ENCODE measurements at places on chromosomes 11 and 22.
A peak's percentile ranks its signal among the peaks of the same experiment; 100 is the strongest.

GRCh38 chr11:76856571-76856970 lies 4.1 kb upstream of the ACER3 start:
- H3K27ac ChIP-seq = no peak overlapping the region
- no peaks in the 10 kb centered on the region for H3K36me3 ChIP-seq
- peaks cover 2% of the 10 kb centered on the region for H3K4me1 ChIP-seq
- no peak overlapping the region for H3K4me3 ChIP-seq
- no peaks in the 10 kb centered on the region for H3K27me3 ChIP-seq

DNA sequence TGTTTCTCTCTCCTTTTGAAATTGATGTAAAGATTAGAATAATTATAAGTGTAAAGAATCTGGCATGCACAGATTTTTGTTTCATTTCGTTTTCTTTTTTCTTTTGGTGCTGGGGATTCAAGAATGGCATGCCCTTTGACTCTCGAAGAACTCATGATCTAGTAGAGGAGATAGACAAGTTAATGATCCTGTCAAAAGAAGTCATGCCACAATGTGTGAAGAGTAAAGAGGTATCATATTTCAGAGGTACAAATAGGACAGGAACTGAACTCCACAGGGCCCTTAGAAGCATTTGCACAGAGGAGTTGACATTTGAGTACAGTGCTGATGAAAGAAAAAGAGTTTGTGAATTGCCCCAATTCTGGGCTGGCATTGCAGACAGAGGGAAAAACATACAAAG lies 708.0 kb upstream of the ARHGAP42 start:
- no peaks in the 10 kb centered on the region for H3K27me3 ChIP-seq
- no peak for DNase-seq
- H3K4me3 ChIP-seq = no peak overlapping the region
- no peaks in the 10 kb centered on the region for H3K4me1 ChIP-seq
- H3K36me3 ChIP-seq = no peaks in the 10 kb centered on the region

GRCh38 chr11:134761386-134761785 lies 349.3 kb upstream of the B3GAT1 start:
- H3K4me1 ChIP-seq = 0 out of 2 replicates have a peak, but pooled peaks cover 2% of the 10 kb centered on the region
- H3K27ac ChIP-seq = no peak overlapping the region
- no peak for DNase-seq
- H3K36me3 ChIP-seq = no peaks in the 10 kb centered on the region

- no peak for DNase-seq
- H3K27ac ChIP-seq = no peak overlapping the region
- H3K4me3 ChIP-seq = no peak overlapping the region
- H3K36me3 ChIP-seq = no peaks in the 10 kb centered on the region
Measured at GRCh38 chr11:70159627-70160570, 43.2 kb upstream of the FADD start.

GRCh38 chr22:36546932-36547331 lies 18.0 kb upstream of the EIF3D start:
- H3K36me3 ChIP-seq = no peaks in the 10 kb centered on the region
- H3K27me3 ChIP-seq = no peaks in the 10 kb centered on the region
- H3K4me3 ChIP-seq = no peak overlapping the region
- DNase-seq = no peak
- H3K27ac ChIP-seq = no peak overlapping the region

DNA sequence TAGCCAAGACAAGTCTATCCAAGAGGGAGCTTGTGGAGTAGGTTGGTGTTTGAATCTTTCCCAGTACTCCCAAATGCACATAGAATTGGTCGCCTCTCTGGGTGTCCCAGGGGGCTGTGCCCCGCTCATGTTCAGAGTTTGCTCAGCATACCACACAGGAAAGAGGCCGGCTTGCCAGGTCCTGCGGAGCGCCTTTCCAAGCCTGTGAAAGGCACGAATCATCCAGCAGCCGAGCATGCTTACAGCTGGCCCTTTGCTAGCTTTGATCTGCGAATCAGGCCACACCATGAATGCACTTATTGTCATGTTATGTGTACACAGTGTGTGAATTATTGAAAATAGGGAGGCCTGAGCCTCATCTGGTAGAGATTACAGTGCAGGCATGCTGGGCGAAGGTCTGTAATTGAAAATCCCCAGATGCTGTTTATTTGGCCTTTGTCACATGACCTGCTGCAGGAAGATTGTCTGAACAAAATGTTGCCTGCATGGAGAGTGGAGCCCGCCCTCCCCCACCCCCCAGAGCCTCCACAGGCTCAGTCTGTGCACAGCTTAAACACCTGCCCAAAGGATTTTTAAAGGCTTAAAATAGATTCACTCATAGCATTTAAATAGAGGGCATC lies 163.3 kb upstream of the RASSF10 start:
- no peaks in the 10 kb centered on the region for H3K36me3 ChIP-seq
- no peak overlapping the region for H3K4me3 ChIP-seq
- H3K4me1 ChIP-seq = peaks cover 19% of the 10 kb centered on the region
- 0 out of 2 replicates have a peak overlapping the region, but pooled peaks have one; percentile 11 for H3K27ac ChIP-seq

GRCh38 chr22:25282346-25282670 lies 62.9 kb downstream of the CRYBB2 start:
- DNase-seq = no peak
- H3K36me3 ChIP-seq = no peaks in the 10 kb centered on the region
- no peak overlapping the region for H3K27ac ChIP-seq
- H3K4me3 ChIP-seq = peak overlapping the region; percentile 76
- H3K27me3 ChIP-seq = peaks cover 14% of the 10 kb centered on the region

- no peaks in the 10 kb centered on the region for H3K36me3 ChIP-seq
- H3K27me3 ChIP-seq = no peaks in the 10 kb centered on the region
- DNase-seq = no peak
- no peaks in the 10 kb centered on the region for H3K4me1 ChIP-seq
Measured at GRCh38 chr11:110896358-110896757, 184.1 kb upstream of the ARHGAP20 start.

DNA sequence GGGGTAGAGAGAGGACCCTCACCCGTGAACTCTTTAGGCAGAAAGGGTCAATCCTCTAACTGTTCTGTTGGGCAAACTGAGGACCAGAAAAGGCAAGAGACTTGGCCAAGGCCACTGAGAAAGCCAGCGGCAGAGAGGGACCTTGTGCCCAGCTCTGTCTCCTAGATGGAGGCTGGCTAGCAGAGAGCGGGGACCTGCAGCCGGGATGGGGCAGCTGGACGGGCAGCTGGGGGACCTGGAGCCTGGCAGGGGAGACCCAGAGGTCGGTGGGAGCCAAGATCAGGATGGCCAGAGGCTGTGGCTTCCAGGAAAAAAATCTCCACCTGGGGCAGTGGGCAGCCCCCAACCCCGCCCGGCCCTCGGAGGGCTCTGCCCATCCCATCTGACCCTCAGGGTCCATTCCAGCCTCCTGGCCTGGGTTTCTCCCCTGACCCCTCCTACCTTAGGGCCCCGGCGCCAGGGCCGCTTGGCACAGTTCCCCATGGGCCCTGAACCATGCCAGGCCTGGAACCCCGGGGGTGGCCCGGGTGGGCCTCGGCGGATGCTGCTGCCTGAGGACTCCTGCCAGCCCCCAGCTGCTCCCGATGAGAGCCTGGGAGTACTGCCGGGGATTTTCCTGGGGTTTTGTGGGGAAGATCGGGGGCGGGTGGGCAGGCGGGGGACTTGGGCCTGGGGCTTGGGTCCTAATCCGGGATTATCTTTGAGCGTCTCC lies at the start of gene CABP2:
TSS of gene CABP2 (minus strand) at position 603 of the 712 bp plus-strand sequence. CDS start at position 483, 120 bp downstream.
- H3K27me3 ChIP-seq = no peaks in the 10 kb centered on the region
- no peak within 1 kb of the TSS for H3K4me3 ChIP-seq
- no peaks in the 10 kb centered on the region for H3K36me3 ChIP-seq
- no peak for DNase-seq

DNA sequence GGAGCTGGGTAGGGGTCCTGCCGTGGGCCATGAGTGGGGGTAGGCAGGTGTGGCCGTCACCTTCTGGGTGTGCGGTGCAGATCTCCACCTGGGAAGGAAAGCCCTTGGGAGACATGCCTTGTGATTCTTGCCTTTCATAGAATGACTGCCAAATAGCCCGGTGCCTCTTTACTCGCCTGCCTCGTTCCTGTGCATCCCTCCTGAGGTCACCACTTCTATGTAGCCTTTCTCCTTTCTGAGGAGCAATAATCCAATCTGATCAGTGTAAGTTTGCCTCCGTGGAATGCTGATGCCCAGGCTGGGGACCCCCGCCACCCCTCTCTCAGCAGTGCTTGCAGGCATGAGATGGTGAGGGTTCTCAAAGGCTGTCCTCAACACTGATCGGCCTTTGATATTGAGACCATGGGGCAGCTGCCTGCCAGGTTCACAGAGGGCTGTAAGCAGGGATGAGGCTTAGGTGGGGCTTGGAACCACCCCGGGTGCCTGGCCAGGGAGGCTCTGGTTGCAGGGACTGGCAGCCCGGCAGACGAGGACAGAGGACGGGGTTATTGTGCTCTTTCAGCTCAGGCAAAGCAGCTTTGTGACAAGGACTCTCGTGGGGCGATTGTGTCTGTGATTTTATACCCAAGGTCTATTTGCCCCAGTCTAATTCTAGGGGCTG lies 86.1 kb upstream of the WNT7B start:
- 0 out of 2 replicates have a peak, but pooled peaks cover 3% of the 10 kb centered on the region for H3K4me1 ChIP-seq
- H3K36me3 ChIP-seq = no peaks in the 10 kb centered on the region
- no peak overlapping the region for H3K27ac ChIP-seq
- DNase-seq = no peak

GRCh38 chr11:69604055-69604454 lies 36.9 kb upstream of the CCND1 start:
- H3K27me3 ChIP-seq = no peaks in the 10 kb centered on the region
- H3K4me3 ChIP-seq = no peak overlapping the region

DNA sequence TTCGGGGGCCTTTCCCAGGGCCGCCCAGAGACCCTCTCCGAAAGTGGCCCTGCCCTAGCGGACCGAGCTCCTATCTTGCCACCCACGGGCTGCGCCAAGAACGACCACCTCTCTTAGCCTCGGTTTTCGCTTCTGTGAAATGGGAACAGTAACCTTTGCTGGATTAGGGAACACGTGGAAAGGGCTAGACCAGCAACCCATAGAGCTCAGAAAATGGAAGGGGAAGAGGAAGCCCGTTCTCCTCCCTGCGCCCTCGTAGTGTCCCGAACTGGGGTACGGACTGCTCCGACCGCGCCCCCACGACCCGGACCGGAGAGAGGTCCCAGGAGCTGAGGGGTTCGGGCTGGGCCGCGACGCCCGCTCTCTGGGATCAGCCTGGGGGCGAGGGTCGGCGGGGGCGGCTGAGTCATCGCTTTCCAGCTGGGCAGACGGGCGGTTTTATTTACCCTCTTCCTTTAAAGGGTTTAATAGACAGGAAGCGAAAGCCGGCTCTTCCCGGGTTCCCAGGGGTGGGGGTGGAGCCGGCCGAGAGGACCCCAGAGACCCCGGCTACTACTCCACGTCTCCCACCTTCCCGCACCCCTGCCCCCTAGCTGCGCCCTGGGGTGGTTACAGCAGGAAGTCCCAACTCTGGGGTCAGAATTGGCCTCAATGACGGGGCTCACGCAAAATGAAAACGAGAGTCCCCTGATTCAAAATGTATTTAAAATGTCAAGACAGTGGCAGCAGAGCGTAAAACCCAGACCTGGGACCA lies 907 bp upstream of the PHLDA2 start:
- H3K36me3 ChIP-seq = no peaks in the 10 kb centered on the region
- no peaks in the 10 kb centered on the region for H3K4me1 ChIP-seq
- peak overlapping the region; percentile 26 for H3K4me3 ChIP-seq
- no peak for DNase-seq

DNA sequence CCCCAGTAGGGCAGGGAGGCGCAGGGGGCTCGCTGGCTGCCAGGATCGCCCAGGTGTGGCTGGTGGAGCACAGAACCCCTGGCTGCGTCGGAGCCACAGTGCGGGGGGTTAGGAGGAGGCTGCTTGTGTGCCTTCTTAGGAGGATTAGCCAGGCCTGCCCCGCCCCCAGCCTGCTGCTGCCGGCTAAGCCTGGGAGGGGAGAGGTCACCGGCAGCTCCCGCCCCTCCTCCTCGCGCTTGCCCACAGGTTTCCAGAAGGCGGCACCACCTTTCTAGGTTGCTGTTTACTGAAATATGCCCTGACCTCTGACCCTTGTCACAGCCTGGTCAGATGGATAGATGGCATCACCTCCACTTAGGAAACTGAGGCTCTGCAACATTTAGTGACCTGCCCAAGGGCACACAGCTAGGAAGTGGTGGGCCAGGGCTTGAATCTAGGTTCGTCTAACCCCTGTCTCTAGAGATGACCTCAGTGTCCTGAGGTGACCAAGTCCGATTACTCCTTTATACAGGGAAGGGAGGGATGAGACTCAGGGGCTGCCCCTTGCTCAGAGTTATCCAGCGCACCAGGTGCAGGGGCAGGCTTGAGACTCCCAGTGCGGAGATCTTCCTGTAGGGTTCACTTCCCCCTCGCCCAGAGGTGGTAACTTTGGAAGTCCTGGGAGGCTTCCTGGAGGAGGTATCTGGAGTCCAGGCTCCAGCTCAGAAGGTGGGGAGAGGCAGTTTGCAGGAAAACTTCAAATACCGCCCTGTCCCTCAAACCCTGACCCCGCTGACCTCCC lies 44.0 kb downstream of the MYO7A start:
- no peak overlapping the region for H3K4me3 ChIP-seq
- no peaks in the 10 kb centered on the region for H3K27me3 ChIP-seq
- H3K27ac ChIP-seq = peak overlapping the region; percentile 25
- DNase-seq = peak; percentile 85

DNA sequence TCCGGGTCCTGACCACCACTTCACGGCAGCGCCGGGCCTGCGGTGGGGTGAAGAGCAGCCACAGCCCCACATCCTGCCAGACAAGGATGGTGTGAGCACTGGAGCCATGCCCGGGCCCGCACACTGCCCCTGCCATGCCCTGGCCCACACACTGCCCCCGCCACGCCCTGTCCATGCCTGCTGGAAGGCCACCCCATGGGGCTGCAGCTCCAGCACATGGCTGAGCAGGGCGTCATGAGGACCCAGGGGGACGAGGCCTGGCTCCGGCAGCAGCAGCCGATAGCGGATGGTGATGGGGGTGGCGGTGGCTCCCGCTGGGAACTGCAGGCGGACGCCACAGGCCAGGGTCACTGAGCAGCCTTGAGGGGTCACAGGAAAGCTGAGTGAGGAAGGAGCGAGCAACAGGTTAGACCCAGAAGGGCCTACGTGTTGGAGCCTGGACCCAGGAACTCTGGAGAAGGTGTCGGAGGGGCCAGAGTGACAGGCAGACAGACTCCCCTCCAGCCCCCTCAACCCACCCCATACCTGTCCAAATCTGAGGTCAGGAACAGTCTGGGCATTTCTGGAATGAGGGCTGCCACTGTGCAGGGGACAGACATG lies 2.9 kb downstream of the PIDD1 start:
- no peak for DNase-seq
- no peak overlapping the region for H3K27ac ChIP-seq

DNA sequence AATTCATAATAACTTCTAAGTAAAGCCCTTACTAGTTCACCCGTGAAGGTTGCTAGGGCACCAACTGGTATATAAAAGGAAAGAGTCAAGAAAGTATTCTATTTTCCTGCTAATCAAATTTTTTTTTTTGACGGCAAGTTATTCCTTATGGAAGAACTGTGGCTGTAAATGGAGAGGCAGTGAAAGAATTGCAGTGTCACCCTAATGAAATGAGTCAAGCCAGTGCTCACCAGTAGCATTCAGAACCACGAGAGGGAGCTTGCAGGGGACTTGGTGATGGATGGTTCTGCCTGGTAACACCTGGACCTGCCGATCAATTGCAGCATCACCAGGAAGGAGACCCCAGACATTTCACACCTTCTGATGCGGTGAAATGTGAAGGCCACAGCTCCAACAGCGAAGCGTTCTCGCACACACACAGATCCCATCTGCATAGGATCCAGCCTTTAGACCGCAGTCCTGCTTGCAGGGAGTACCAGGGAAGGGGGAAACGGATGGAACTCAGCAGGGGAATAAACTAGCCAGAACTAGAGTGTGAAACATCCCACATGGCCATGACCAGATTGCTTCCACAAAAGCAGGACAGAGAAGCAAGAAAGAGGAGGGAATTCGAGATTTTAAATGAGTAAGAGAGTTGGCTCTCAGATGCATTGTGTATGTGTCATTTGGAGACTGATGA lies 326.2 kb downstream of the TBC1D22A start:
- H3K27me3 ChIP-seq = no peaks in the 10 kb centered on the region
- DNase-seq = no peak
- H3K36me3 ChIP-seq = no peaks in the 10 kb centered on the region
- no peak overlapping the region for H3K27ac ChIP-seq
- peaks cover 5% of the 10 kb centered on the region for H3K4me1 ChIP-seq
